Fibroblast of skin of back (primary cell): ENCODE measurements at places on chromosomes 6 and 20.
A peak's percentile ranks its signal among the peaks of the same experiment; 100 is the strongest.

DNA sequence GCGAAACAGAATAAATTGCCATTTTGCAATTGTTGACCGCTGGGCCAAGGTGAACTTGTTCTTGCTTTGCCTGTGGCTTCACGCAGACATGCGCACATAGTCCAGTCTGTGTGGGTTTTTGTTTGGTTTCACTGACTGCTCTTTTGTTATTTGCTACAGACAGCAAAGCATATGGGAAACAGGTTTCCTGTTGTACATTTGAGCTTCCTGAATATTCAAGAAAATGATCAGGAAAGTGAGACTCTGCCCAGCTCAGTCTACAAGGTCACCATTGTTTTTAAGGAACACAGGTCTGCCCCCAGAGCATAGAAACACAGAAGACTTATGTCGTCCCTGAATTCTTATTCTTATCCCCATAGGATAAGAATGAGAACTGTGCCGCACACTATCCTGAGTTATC is 55.6 kb downstream of the SASH1 start:
- no peak for DNase-seq

DNA sequence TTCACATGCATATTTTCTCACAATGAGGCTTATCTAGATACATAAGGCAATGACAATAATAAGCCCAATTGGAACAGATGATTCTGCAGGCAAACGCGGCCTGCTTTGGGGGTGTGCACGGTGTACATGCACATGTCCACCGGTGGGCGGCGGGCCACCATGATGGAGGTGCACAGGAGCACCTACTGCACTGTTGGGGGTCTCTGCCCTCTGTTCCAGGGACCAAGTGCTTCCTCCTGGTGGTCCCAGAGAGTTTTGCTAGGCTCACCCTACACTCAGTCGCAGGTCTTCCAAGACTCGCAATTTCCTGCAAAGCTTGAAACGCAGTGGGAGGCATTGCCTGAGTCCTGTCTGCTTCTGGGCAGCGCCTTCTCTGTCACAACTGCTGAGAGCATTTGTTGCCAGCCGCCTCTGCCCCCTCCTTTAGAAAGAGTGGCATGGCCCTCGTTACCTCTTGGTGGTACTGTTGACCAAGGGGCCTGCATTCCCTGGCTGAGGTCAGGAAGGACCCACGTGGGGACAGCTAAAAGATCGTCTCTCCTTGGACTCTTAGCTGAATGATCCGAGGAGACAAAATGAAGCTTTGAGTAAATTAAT is 135.3 kb downstream of the ERMARD start:
- no peak for DNase-seq

GRCh38 chr6:158817728-158818580 is 1.2 kb downstream of the EZR start:
- peak; percentile 80 for DNase-seq

DNA sequence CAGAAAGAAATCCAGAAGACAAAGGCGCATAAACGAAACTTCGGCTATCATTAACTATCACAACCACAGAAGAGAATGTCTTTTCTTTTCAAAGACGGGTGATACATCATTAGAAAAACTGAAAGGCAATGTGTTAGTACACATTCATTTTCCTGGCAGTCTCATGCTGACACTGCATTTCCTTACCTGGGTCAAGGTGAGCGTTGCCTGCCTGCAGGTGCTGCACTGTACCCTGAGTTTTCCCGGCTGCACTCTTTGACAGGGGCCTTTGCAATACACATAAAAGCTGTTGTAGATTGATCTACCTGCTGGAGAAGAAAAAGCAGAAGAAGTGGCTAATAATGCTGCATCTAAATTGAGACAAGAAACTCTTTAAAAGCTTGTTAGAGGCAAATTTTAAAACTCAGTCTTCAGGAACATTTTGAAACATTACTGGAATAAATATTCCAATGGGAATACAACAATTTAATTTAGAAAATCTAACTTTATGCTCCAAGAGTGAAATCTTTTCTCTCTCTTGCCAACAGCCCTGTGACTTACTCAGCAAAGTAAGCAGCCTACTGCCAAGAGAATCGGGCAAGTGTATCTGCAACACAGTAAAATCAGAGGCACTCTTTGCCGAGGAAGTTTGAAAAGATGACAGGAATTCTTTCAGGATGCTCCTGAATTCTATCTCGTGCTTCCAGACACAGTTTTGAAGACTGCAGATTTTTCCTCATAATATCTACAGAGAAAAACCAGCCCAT is 526.4 kb downstream of the PRKN start:
- no peak for DNase-seq

DNA sequence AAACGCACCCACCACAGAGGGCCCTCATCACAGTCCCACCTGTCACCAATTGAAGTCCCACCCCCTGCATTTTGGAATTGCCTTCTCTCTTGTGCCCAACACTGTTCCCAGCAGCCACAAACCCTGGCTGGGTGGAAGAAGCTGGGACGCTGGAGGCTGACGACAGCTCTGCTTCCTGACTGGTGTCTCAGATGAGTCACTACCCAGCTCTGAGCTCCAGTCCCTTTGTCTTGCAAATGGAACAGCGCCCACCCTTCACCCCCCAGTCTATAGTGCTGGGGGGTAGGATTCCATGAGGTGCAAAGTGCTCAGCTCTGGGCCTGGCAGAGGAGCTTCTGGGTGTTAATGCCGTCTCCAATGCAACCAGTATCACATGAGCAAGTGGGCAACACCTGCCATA is 85.3 kb downstream of the DLGAP4 start:
- peak; percentile 18 for DNase-seq

DNA sequence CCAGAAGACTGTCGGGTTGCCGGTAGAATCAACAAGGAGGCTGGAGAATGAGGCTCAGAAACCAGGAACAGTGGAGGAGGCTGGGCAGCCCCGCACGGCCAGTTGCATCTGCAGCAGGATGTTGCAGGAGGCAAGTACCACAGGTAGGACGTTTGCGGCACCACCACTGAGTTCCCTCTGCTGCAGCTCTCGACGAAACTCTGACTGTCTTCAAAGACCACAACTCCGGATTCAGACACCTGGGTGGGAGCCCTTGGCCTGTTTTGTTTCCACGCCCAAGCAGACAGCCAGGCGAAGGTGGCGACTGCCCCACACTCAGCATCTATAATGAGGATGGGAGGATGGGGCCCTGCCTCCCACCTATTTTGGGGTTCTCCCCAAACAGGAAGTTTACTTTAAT is 218.2 kb downstream of the ZDHHC14 start:
- DNase-seq = no peak

DNA sequence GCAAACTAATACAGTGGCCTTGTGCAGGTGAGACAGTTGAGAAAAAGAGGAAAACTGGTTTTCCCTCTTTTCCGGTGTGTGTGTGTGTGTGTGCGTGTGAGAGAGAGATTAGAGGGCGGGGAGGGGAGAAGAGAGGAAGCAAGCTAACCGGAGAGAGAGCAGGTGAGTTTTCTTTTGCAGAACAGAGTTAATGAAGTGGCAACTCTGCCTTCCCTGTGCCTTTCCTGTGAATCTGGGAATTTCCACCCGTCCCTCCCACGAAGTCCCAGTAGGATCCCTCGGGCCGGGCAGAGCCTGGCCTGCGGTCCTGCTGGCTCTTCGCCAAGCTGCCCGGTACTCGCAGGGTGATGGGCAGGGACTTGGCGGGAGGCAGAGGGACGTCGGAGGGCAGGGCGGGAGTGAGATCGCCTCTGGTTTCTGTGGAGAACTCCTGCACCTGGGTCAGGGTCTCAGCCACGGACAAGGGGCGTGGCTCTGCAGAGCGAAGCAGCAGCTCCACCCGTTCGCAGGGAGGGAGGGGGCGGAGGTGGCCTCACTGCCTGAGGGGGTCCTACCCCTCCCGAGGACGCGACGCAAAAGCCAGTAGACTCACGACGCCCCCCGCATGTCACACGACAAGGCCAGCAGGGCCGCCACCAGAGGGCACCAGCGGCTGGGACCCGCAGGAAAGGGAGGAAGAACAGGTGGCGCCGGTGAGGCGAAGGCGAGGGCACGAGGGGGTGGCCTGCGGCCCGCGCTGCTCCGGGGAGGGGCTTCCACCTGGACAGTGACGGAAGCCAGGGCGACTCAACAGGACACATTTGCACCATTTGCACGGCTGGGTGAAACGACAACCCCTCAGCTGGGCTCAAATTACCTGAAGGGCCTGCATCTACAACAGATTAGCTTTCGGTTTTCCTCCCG is 51.2 kb upstream of the RNF182 start:
- DNase-seq = peak; percentile 29

GRCh38 chr6:51349857-51350256 is 531.2 kb downstream of the TFAP2B start:
- DNase-seq = no peak

DNA sequence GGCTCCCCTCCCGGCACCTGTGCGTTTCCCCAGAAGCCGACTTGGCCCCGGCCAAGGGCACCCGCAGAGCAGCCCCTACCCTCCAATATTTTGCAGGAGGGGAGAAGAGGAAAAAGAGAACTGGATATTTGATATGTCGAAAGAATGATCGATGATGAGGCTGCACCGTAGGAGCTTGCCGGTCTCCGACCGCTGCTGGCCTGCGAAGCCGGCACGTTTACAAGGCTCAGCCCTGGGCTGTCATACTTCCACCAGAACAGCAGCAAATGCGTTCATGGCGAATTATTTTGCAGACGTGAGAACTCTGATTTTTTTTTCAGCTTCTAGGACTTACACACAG is 296.7 kb downstream of the TFAP2C start:
- DNase-seq = no peak

DNA sequence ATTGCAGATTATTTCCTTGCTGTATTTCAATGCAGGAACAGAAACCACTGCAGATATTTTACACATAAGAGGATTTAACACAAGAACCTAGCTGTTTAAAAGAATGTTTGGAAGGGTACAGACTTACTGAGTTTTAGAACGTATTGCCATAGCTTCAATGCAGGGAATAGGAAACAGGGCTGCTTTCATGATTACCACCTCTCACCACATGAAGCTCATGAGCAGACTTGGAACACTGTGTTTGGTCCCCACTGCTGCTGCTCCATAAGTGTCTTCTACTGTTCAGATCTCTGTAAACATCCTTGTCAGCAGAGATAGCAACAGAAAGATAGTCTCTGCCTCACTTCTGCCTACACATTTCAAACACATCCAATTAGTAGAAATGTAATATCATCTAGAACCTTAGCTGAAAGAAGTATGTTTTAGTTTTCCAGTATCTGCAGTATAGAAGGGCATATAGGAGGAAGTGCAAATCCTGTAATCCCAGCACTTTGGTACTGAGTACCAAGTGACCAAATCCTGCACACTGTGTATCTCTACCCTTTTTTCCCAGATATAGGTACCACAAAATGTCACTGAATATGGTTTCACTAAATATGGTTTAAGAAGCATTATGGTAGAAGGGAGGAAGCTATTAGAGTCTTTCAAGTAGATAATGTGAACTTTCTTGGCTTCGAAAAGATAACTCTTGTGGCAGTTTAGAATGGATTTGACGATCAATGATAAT is 51.9 kb downstream of the STXBP5 start:
- no peak for DNase-seq
